ENCODE measurements at places on chromosomes 4 and X. TPM values are rescaled to one million over a fixed set of nuclear protein-coding genes. Genes with fewer than 3 reads are reported as not detected.

EDNRA gene
- total RNA-seq, result 9.4 TPM

DNA sequence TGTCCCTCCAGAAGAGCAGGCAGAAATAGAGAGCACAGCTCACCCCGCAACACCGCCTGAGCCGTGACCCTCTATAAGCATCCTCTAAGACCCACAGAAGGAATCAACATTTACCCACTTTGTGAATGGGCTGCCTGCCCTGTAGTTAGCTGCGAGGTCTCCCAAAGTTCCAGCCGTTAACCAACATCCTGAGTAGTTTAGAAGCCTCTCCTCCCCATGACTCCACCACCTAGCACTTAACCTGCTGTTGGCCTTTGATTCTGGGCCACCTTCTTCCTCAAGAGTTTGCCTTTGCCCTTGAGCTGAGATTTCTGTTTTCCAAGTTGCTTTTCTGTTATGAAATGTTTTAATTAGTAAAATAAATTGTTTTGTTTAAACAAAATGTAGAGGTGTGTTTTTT is 75.8 kb downstream of the NUDT10 start:
- DNase-seq, result no peak

DNA sequence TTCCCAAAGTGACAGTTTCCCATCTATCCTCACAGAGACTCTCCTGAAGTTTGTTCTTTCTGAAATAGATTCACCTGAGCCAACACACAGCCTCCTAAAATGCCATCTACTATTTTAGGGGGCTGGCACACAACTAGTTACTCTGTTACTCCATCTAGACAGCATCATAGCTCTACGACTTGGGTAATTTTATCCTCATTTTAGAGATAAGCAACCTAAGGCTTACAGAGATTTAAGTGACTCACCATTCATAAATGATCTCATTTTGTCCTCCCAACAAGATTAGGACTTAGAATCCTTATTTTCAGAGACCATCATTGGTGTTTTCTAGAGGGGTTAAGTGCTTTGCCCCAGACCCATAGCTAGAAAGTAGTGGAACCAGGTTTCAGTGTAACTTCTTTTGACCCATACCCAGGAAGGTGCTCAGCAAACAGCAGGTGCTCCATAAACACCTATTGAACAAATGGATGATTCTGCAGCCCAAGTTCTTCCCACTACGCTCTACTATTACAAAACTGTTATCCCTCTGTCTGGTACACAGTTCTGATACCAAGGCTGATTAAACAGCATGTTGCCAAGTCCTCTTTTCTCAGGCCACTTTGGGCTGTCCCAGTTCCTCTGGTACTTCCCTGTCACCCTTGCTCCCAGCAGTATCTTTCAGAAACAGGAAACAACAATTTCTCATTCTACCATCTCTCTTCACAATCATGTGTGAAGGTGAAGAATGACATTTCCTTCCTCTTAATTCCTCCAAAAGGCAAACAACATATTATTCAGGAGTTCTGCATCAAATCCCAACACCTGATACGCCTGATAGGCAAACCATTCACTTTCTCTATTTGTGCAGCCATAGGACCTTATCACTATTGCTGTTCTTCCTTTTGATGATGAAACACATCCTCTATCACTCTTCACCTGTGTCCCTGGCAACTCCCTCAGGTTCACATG is 304.7 kb upstream of the TAPT1 start:
- DNase-seq, result no peak

GRCh38 chr4:41658163-41658562 is 90.4 kb downstream of the PHOX2B start:
- DNase-seq, result no peak

DNA sequence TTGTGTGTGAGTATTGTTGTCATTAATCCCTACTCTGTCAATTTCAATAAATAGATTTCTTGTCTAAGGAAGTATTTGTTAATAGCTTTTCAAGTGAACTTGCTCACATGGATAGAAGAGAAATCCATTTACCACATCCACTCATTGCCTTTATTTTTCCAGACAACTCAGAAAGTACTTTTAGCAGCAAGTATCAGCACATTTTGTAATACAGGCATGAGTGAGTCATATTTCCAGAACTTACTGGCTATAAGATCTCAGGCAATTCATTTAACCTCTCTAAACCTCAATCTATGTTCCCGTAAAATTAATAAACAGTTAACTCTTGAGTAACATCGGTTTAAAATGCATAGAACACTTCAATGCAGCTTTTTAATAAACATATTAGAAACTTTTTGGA is 317.9 kb upstream of the PCDH7 start:
- no peak for DNase-seq

- no peak for DNase-seq
Observed at GRCh38 chr4:19539201-19539600, 712.5 kb upstream of the SLIT2 start.

- DNase-seq, result peak; percentile 44
Observed at GRCh38 chr4:182143822-182144625, 99.2 kb upstream of the TENM3 start.
